Thyroid gland (tissue), 4 donors: ENCODE measurements at places on chromosomes 3 and 15. TPM values are rescaled to one million over a fixed set of nuclear protein-coding genes. Genes with fewer than 3 reads are reported as not detected.

DNA sequence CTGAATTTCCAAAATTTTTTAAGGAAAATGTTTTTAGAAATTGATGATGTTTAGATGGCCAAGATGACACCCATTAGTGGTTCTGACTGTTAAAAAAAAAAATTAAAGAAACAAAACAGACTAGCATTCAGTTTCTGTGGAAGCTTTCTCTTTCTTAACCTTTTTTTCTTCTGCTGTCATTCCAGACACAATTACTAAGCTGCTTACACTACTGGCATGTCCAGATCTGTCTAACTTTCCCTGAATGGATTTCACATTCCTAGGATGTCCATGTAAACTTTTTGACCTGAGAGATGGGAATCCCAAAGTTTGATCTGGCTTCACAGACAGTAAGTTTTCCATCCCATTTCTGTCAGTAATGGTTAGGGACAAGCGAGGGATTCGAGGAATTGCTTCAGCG lies 10.3 kb upstream of the MTMR10 start:
- H3K36me3 ChIP-seq: no peaks in the 10 kb centered on the region
- H3K4me1 ChIP-seq: no peaks in the 10 kb centered on the region
- no peaks in the 10 kb centered on the region for H3K27me3 ChIP-seq

DNA sequence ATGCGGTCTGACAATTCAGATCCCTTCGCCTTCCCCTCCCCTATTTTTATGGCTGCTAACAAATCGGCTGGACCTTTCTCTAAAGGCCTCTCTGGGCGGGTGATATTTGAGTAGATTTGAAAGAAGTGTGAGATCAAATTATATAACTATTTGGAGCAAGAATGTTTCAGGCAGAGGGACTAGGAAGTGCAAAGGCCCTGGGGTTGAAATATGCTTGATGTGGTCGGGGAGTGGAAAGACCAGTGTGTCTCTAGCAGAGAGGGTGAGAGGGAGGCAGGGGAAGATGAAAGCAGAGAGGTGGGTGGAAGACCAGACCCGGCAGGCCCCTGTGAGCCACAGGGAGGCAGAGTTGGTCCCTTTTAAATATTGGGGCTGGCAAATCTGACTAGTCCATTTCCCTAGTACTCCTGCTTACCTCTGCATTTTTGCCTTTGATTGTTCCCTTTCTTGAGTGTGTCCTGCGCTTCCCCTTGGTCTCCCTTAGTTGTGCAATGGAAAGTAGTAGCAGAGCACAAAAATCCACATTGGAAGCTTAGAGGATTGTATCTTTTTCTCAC lies 32.3 kb downstream of the SLCO3A1 start:
- H3K4me3 ChIP-seq: no peak overlapping the region

Gene AHSG
- total RNA-seq: not detected

DNA sequence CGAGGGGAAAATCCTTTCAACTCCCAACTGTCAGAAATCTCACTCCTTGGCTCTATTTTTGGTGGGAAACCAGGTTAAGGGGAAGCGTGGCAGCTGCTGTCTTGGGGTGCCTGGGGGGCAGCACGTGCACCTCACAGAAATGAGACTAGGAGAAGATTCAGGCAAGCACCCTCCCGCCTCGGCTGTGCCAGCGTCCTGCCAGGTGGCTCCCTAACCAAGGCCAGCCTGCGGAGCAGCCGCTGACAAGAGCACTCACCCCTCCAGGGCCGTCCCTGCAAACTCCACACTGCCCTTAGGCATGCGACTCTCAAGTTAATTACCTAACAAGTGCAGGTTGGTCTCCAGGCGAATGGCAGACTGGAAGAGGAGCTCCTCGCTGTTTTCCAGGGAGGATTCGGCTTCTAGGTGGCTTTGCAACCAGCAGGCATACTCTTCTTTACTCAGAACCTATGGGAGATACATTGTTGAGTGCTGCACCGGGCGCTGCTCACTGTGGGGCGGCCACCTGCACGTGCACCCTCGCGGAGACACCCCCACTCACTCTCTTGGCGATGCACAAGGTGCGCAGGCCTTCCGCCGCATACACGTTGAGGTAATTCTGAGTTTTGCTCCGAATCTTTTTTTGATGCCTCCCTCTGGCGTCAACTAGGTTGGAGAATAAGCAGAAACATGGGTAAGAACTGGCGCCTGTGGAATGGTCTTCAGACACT lies 155.3 kb downstream of the ATP10A start:
- no peak for DNase-seq
- no peak overlapping the region for H3K27ac ChIP-seq
- H3K4me3 ChIP-seq: no peak overlapping the region
- no peaks in the 10 kb centered on the region for H3K36me3 ChIP-seq
- H3K4me1 ChIP-seq: no peaks in the 10 kb centered on the region

Gene CPNE9
- total RNA-seq: not detected

- no peaks in the 10 kb centered on the region for H3K36me3 ChIP-seq
- H3K4me3 ChIP-seq: no peak overlapping the region
- H3K27ac ChIP-seq: no peak overlapping the region
- H3K4me1 ChIP-seq: no peaks in the 10 kb centered on the region
Measured at GRCh38 chr15:81015621-81016488, 15.1 kb downstream of the TLNRD1 start.

- H3K4me1 ChIP-seq: no peaks in the 10 kb centered on the region
- no peaks in the 10 kb centered on the region for H3K36me3 ChIP-seq
- H3K27ac ChIP-seq: no peak overlapping the region
- no peak for DNase-seq
- H3K27me3 ChIP-seq: no peaks in the 10 kb centered on the region
Measured at GRCh38 chr15:80789796-80790195, 10.6 kb downstream of the CEMIP start.

Gene CHRM5
- total RNA-seq: not detected

GRCh38 chr3:168162172-168162571 lies 66.4 kb upstream of the GOLIM4 start:
- no peak overlapping the region for H3K4me3 ChIP-seq
- no peak overlapping the region for H3K27ac ChIP-seq
- H3K27me3 ChIP-seq: no peaks in the 10 kb centered on the region
- H3K4me1 ChIP-seq: no peaks in the 10 kb centered on the region
- no peak for DNase-seq

- no peaks in the 10 kb centered on the region for H3K4me1 ChIP-seq
- no peaks in the 10 kb centered on the region for H3K36me3 ChIP-seq
- H3K27ac ChIP-seq: no peak overlapping the region
Measured at GRCh38 chr3:171044835-171045793, 18.6 kb upstream of the SLC2A2 start.

DNA sequence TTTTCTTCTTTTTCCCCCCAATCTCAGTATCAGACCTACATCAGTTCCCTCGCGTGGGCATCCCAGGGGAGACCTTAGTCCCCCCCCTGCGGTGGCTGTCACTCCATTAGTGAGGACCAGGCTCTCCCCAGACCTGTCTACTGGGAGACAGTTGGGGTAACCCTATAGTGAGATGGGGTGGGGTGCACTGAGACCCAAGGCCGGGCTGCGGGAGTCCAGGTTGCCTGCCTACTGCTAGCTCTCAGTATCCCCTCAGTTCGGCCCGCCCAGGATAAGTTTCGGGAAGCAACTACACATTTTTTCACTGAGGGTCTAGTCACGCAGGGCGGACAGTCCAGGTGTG lies 671 bp upstream of the DCUN1D1 start:
- H3K4me3 ChIP-seq: no peak overlapping the region
- no peaks in the 10 kb centered on the region for H3K27me3 ChIP-seq
- no peak for DNase-seq
- H3K4me1 ChIP-seq: peaks cover 15% of the 10 kb centered on the region
- no peaks in the 10 kb centered on the region for H3K36me3 ChIP-seq
- peak overlapping the region; percentile 74 for H3K27ac ChIP-seq
